Heart right ventricle (tissue), 16 donors: ENCODE measurements at places on chromosomes 1 and 21.

DNA sequence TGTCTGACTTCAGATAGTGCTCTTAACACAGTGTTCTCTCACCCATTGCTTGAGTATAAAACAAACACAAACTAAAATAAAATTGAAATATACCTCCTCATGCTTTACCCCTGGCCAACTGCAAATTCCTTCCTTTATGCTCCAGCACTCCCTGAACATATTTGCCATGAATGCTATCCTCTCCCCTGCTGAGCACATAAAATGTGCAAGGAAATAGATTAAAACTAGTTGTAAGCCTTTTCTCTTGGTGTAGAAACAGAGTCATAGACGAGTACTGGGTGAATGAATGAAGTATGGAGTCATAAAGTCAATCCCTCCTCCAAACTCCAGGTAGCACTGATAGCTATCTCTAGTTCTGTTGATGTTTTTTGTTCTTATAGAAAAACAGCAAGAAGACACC, 2.6 kb downstream of the GPR161 start:
- DNase-seq: no peak

DNA sequence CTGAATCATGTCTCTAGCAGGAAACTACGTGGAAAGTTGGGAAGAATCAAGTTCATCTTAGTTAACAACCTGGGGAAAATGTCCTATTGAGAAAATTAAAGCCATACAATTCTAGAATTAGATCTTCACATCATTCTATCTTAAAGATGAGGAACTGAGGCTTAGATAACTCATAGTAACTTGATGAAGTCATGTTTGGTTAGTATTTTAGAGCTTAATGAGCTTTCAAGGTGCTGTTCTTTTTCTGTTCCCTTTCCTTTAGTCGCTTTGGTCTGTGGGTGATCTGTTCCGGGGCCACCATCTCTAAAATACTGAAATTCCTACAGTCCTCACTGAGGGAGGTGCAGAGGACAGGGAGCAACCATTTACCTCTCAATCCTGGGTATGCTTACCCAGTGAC, 4.3 kb upstream of the GLUL start:
- no peak for DNase-seq

DNA sequence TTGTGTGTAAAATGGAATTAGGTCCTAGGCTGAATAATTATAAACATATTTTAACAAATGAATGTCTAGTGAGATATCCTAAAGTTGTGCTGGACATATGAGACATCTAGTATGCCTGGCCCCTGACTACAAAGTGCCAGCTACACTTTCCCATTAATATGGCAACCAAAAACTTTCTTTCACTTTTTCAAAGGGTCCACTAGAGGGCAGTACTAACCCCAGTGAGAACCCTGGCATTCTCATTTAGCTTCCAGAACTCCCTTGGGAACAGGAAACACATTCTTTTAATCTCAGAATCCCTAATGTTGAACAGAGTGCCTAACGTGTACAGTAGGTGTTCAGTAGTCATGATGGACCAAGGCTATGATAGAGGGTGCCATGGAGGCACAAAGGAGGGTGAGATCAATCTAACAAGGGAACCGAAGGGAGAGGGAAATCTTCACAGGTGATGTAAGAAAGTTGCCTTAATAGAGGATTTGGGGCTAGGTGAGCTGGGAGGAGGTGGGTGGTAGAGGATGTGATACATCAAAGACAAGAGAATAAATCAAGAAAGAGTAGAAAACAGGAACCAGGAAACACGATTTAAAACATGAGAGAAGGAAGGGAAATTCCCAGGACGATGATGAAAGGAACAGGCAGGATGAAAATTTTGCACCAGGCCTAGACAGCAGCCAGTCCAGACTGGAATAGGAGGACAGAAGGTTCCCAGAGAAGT, 41.6 kb downstream of the NSL1 start:
- DNase-seq: no peak

DNA sequence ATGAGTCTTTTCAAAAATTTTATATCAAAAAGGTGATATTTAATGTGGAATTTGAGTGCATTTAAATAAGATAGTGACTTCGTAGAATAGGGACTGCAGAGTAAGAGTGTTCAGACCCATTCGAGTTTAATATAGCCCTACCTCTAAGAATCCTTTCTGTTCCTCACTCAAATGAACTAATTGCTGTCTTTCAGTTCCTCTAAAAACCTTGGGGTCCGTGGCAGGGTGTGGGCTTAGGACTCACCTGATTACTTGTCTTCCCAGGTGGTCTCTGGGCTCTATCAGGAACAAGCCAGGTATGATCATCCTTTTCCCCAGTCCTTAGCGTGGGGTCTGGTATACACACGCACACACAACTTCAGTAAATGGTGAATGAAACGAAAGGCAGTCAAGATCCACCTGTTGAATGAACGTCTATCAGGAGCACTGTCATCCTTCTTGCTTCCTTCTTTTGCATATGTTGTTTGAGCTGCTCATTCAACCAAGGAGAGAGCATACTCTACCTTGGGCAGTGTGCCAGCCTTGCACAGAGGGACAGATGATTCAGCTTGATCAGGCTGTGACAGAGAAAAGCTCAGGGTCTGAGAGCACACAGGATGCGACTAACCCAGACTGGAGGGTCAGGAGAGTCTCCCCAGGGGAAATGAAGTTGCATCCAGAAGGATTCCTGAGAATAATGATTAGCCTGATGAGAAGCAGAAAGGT, 1.2 kb upstream of the RNF11 start:
- DNase-seq: peak; percentile 44

- no peak for DNase-seq
These were observed at the start of gene CHD5 for GRCh38 chr1:6180268-6180706. TSS of gene CHD5 (minus strand) at chr1:6180321. CDS start at chr1:6180023, 298 bp downstream.

- DNase-seq: no peak
These were observed 3.1 kb downstream of the PTAFR start for GRCh38 chr1:28173151-28173979.

DNA sequence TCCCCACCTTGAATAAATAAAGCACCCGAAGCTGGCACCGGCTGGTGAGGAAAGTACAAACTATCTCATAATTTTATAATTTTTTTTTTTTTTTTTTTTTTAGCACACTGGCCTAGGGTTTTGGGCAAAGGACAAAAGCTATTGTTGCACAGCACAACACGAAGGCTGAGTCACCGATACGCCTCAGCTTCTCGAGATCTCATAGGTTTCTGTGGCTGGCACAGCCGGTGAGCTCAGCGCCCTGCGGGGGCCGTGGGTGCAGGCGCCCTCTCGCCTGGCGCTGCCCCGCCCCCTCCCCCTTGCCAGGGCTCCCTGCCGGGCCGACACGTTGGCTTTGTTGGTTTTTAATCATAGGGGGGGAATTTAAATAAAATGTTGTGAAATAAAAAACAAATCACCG, 17.2 kb downstream of the CASZ1 start:
- no peak for DNase-seq

DNA sequence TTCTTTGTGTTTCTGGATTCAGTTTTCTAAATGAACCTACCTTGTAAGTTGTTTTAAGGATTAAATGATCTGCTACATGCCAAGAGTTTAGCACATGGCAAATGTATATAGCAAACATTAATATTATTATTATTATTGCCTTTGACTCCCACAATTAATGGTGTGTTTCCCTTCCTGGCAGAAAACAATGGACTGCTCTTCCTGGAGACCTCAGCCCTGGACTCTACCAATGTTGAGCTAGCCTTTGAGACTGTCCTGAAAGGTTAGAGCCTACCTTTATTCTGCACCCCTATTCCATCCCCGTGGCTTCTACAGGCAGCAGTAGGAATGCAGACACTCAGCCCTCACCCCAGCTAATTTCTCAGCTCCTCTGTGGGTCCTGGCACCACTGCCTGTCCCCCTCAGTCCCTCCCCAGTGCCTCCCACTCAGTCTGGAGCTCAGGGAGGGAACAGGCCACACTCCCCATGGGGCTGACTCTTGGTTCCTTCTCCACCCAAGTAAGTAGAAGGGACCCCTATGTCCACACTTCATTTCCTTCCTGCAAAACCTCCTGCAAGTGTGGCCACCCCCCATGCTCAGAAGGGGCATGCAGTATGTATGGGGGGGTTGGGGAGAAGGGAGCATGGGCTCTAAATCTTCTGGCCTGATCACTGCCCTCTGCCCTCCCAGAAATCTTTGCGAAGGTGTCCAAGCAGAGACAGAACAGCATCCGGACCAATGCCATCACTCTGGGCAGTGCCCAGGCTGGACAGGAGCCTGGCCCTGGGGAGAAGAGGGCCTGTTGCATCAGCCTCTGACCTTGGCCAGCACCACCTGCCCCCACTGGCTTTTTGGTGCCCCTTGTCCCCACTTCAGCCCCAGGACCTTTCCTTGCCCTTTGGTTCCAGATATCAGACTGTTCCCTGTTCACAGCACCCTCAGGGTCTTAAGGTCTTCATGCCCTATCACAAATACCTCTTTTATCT, 8.8 kb downstream of the RAB25 start:
- no peak for DNase-seq

- peak; percentile 73 for DNase-seq
These were observed 1.2 kb upstream of the NEGR1 start for GRCh38 chr1:72283307-72284083.

- peak; percentile 89 for DNase-seq
These were observed at the start of gene UBIAD1 for GRCh38 chr1:11272832-11273594. TSS of gene UBIAD1 (plus strand) at chr1:11273198. CDS start at chr1:11273532, 334 bp downstream.

GRCh38 chr1:222616525-222616924, 1.4 kb upstream of the MIA3 start:
- DNase-seq: no peak

DNA sequence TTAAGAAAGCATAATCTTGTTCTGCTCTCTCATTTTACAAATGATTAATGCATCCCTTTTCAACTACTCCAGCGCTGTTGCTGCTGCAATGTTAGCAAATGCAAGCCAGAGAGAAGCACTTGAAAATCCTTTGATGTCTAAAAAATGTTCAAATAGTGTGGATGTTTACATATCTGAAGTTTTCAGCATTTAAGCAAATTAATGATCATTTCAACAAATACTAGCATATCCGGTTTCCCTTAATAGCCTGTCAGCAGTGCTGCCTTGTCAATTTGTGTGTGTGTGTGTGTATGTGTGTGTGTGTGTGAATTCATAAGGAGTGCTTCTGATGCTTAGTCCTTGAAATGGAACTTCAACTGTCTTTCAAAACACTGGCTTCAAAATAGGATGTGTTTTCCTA, 48.1 kb upstream of the WNT2B start:
- DNase-seq: no peak

GRCh38 chr21:16509476-16509875, 779.7 kb downstream of the USP25 start:
- DNase-seq: no peak

GRCh38 chr1:53637511-53638359, 101.2 kb downstream of the GLIS1 start:
- DNase-seq: no peak

GRCh38 chr21:28431527-28432200, 561.0 kb downstream of the LTN1 start:
- DNase-seq: no peak

GRCh38 chr1:177080564-177080963, 83.9 kb downstream of the ASTN1 start:
- no peak for DNase-seq

GRCh38 chr1:30716646-30717045, 6.7 kb downstream of the MATN1 start:
- DNase-seq: no peak

DNA sequence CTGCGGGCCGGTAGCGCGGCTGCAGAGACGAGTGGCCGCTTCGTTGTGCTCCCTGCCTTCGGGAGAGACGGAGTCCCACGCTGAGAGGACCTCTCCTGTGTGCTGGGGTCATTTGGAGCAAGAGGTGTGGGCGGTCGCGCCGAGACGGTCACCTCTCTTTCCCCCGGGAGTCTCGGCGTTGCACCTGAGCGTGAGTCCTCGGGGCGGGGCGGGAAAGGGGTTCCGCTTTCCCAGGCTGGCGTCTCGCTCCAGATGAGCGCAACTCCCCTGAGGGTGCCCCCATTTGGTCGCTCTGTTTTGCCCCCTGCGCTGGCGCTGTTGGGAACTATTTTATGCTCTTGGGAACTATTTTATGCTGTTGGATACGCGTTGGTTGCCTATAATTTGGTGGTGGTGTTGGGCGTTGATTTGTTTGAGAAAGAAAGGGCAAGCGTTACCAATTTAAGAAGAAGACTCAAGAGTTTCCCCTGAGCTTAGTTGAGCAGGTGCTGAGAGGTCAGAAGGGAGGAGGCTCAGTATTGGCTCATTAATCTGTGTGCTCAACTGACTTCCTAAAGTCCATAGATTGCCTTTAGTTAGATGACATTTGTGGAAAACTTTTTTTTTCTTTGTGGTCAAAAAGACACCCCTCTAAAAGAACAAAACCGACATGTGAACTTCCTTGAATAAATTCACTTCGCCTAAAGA, 683 bp downstream of the LRRC8B start:
- peak; percentile 30 for DNase-seq

DNA sequence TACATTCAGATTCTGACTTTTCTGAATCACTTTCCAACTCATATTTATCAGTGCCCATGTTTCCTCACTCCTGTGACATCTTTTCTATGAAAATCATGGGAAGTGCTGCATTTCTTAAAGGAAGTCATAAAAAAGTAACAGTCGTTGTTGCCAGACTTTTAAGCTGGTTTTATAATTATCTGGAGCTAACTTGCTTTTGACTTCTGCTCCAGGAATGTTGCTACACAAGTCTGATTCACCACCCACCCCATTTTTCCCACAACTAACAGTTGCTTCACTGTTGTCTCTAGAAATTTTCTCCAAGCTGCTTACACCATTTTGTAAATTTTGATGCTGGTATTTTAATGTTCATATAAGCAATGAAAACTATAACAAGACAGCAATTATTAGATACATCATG, 12.2 kb downstream of the FCRLB start:
- DNase-seq: no peak

DNA sequence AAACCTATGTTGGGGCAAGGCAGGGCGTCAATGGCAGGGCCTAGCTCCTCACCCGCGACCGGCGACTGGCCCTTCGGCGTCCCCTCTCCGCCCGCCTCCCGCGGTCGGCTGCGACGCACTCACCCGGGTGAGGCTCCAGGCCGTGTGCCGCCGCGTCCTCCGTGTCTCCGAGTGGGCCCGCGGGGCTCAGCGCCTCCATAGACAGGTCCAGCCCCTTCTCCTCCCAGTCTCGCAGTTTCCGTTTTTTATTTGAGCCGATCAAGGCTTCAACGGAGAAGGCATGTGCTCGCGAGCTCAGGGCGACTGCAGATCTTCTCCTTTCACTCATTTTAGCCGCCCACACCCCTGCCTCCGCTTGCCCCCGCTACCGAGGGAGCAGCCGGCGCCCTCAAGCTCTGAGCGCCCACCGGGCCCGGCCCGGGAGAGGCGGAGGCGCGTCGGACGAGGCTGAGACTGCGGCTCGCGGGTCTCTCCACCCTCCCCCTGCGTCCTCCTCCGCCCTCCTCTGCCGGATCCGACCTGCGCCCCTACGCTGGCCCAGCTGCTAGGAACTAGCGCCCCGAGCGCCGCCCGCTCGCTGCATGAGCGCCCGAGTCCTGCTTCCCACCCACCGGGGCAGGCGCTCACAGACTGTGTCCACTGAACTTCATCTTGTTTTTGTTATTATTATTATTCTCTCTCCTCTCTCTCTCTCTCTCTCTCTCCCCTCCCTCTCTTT, 516 bp downstream of the TBX15 start:
- DNase-seq: no peak

GRCh38 chr1:235595079-235595478, 54.5 kb downstream of the GNG4 start:
- no peak for DNase-seq

DNA sequence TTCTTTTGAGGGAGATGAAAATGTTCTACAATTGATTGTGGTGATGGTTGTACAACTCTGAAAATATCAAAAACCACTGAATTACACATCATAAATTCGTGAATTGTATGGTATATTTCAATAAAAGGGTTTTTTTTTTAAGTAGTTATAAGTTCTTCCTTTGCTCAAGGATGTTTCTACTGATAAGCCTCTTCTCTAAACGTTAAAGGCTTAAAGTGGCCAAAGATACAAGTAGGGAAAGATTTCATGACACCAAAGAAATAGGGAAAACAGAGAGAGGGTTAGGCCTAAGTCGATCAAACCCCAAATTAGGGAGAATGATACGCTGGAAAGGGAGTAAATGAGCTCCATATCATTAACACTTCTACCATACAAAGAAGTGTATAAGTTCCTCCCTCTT, 4.1 kb downstream of the KDM5B start:
- no peak for DNase-seq
